Stimulated activated CD8-positive, alpha-beta memory T cell treated with anti-CD3 and anti-CD28 coated beads, Interleukin-7, amount 100 ng/mL, for 1 hour (primary cell): ENCODE measurements at places on chromosomes 2 and 18.

DNA sequence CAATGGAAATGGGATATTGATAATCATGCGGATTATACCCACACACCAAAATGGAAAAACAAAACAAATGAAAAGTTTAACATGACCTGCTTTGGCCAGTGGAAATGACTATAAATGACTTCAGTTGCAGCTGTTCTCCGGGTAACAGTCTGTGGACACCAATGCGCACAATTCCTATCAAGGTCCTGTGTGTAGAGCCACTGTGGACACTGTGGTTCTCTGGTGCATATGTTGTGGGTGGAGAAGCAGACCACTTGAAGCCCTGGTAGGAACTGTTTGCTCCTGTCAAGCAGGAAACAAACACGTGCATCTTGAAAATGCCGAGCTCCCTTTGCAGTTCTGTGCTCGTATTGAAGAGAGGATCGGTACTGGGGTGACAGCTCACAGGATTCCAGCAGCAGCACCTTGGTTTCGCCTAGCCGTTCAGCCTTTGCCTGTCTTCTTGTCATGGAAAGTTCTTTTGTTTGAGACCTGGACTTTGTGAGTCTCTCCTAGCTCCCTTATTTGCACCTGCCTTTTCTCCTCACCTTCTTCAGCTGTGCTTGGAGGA, 32.9 kb downstream of the NCK2 start:
- DNase-seq = no peak

GRCh38 chr2:167708998-167709397, 538.4 kb downstream of the STK39 start:
- no peak for DNase-seq

GRCh38 chr2:149687052-149687427, 99.5 kb upstream of the MMADHC start:
- no peak for DNase-seq

DNA sequence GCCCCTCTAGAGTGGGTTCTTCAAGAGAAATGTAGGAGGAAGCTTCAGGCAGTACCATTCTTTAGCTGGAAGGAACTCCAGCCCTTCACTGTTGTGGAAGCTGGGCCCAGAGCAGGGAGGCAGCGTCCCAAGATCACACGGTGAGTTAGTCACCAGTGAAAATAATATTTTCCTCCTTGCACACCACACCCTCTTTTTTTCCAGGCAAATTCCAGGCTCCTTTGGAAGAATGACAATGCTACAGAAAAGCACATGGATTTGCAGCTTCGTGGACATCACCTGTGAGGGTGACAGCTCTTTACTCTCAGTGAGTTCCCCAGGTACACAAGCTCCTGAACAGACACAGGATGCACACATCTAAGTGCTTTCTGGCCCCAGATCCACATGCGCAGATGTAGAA, 157.1 kb downstream of the COL6A3 start:
- DNase-seq = no peak

GRCh38 chr2:128746356-128746755, 427.7 kb upstream of the HS6ST1 start:
- DNase-seq = no peak

- DNase-seq = no peak
Measured at GRCh38 chr2:134401789-134402188, 147.9 kb downstream of the MGAT5 start.

DNA sequence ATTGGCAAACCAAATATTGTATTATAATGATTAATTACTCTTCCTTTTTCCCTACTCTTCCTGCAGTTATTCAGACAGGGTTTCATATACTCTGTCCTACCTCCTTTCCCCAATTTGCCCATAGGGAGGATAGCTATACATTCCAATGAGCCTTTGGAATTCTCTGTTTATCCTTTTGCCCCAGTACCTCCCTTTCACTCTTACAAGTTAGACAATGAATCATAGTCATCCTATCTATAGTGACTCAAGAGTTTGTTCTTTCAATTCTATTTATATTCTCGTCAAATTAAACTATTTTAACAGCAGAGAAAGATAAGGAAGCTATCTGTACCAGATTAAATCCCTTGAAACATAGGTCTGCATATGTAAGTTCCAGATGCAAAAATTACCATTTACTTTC, 437.5 kb downstream of the NR4A2 start:
- no peak for DNase-seq

DNA sequence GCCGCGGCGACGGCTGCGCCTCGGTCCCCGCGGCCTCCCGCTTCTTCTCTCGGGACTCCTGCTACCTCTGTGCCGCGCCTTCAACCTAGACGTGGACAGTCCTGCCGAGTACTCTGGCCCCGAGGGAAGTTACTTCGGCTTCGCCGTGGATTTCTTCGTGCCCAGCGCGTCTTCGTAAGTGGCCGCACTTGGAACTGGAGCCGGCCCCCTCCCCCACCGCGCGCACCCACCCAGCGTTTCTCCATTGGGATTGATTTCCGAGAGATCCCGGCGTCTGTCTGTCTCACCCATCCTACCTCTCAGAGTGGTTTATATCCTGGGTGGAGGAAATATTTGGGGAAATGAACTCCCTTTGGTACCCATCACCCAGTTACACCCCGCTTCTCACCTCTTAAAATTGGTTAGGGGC, 498 bp downstream of the ITGAV start:
- no peak for DNase-seq

DNA sequence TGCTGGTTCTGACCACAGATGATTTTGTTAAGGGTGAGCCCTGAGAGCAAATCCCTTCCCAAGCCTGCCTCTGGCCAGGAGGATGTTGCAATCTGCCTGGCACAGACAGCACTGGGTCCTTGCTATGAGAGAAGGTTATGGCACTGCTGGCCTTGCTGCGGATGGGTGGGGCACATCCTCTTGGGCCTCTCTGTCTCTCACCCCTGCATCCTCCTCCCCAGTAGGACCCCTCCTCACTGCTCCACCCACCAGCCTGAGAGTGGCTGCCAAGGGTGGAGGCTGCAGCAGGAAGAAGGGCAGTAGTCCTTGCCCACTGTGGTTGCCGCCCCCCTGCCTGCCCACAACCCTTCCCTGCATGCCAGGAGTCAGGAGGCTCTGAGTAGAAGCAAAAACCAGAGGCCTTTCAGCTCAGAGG, 180.9 kb downstream of the ZBTB7C start:
- DNase-seq = no peak

- no peak for DNase-seq
Measured at GRCh38 chr2:11102956-11103860, 52.1 kb upstream of the SLC66A3 start.

DNA sequence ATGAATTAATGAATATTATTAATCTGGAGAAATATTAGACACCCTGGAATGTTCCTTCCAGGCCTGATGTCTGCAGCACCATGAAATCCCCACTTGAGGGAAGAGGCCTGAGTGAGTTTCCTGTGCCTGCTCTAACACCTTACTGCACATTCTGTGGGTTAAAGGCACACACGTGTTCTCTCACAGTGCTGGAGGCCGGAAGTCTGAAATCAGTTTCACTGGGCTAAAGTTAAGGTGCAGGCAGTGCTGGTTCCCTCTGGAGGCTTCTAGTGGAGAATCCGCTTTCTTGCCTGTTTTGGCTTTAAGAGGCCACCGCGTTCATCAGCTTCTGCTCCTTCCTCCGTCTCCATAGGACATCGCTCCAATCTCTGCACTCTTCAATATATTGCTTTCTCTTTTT, 48.7 kb downstream of the ACKR3 start:
- DNase-seq = no peak

- no peak for DNase-seq
Measured at GRCh38 chr18:79597831-79598632, 81.6 kb upstream of the CTDP1 start.

- no peak for DNase-seq
Measured at GRCh38 chr18:77784759-77785379, 535.2 kb downstream of the GALR1 start.

DNA sequence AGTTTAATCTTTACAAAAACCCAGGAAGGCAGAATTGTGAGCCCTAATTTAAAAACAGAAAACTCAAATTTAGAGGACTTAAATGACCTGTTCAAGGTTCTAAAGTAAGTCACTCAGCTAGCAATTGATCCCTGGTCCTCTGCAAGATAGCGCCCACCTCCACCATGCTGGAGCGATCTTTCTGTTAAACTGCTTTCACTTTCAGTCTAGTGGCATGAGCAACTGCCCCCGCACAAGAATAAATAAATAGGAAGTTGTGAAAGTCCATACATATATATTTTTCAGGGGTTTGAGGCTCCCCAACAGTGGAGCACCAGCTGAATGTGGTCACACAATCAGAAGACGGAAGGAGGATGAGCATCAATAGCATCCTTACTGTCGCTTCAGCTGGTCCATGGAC, 217.9 kb downstream of the NAPG start:
- no peak for DNase-seq

DNA sequence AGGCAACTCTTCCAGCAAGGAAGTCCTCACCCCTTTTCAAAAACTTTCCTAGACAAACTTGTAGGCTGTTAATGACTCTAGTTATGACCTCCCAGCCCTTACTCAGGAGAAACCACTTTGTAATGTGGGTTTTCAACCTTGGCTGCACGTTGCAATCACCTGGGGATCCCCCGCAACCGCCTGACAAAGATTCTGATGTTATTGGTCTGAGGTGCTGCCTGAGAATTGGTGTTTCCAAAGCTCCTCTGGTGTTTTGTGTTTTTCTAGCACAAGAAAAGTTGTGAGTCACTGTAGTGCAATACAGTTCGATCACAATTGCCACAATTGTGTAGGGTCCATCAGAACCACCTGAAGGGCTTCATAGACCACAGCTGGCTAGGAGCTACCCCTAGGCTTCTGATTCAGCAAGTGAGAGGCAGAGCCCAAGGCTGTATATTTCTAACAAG, 121.6 kb downstream of the SP100 start:
- no peak for DNase-seq

DNA sequence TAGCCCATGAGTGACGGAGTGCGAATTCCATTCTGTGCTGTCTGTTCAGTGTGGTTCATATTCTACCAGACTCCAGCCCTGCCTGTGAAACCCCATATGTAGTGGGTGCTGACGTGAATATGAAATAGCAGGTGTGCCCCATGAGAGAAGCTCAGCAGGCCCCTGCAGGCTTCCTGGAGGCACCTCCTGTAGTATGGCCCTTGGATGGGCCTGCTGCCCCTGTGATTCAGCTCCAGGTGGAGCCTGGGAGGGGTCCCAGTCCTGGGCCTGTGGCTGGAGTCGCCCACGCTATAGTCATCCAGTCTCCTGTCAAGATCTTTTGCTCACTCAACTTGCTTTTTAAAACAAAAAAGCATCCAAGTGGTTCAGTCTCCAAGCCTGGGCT, 125.5 kb downstream of the GLI2 start:
- DNase-seq = no peak

DNA sequence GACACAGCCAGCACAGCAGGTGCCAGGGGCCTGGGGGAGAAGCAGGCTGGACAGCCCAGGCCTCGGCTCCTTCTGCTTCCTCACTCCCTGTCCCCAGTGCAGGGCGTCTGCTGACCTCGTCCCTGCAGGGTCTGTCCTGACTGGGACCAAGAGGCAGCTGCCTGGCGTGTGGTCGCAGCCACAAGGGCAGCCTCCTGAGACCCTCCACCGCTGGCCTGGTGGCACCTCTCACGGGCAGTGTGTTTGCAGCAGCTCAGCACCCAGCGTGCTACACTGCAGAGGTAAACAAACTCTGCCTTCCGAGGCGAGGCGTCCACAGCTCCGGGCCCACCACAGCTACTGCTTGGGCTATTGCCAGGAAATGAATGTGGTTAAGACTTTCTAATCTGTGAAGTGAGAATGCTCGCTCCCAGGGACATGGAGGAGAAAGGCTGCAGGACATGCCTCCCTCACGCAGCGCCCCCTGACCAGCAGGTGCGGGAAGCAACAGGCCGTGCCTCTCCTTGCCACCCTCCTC, 46.1 kb upstream of the HPCAL1 start:
- DNase-seq = no peak

GRCh38 chr2:159153951-159154350, 132.6 kb downstream of the WDSUB1 start:
- no peak for DNase-seq

GRCh38 chr2:227524665-227525064, 52.7 kb downstream of the AGFG1 start:
- no peak for DNase-seq

DNA sequence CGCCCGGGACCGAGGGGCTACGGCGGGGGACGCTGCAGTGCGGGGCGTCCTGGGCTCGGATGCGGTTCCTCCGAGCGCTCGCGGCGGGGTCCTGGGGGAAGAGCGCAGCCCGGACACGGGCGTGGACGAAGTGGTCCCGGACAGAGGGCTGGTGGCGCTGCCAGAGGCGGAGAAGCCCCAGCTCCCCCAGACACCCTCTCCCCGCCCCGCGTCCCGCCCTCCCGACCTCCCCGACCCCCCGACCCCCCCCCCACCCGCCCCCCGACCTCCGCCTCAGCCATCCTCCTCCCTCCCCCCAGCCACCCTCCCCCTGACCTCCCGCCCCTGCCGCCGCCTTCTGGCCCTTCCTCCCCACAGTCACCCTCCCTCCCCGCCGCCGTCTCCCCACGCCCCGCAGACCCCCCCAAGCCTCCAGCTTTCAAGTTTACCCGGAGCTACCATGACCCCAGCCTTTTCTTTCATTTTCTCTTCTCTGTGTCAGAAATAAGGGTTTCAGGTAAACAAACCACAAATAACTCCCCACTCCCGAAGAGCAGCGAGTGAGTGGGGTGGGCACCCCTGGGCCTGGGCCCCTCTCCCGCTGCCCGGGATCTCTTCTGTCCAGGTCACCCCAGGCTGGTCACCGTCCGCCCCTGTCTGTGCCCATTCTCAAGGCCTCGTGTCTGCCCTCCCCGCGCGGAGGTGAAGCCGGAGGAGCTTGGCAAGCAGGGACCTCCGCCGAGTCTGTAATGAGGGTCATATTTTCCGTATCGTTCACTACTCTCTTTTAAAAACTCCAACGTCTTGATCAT, 5.1 kb downstream of the NFATC1 start:
- no peak for DNase-seq

- DNase-seq = no peak
Measured at GRCh38 chr2:64840426-64840881, 148.7 kb upstream of the SLC1A4 start.
